ENCODE measurements at places on chromosomes 1 and 21.

DNA sequence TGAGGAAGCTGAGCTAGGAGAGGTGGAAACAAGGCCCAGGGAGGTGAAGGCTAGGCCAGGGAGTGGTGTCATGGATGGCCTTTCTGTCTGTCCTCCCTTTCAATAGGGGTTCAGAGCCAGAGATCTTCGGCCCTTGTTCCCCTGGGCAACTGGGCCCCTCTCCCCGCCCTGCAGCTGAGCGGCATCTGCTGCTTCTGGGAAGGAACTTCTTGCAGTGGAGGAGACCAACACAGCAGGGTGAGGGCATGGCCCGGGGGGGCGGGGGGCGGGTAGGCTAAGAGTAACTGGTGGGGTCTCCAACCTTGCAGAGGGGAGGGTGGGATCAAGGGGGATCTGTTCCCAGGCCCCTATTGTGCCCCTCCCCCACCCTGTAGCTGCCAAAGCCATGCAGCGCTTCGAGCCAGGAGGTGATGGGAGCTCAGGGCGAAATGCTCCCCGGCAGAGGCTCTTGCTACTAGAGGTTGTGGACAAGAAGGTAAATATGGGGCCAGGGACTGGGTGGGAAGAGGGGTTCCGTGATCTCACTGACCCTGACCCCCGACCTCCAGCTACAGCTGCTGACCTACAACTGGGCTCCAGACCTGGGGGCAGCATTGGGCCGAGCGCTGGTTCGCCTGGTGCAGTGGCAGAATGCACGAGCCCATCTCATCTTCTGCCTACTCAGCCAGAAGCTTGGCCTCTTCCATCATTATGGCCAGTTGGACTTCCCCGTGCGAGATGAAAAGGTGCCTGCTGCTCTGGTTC lies 11.7 kb downstream of the HYI start:
- no peak for DNase-seq

DNA sequence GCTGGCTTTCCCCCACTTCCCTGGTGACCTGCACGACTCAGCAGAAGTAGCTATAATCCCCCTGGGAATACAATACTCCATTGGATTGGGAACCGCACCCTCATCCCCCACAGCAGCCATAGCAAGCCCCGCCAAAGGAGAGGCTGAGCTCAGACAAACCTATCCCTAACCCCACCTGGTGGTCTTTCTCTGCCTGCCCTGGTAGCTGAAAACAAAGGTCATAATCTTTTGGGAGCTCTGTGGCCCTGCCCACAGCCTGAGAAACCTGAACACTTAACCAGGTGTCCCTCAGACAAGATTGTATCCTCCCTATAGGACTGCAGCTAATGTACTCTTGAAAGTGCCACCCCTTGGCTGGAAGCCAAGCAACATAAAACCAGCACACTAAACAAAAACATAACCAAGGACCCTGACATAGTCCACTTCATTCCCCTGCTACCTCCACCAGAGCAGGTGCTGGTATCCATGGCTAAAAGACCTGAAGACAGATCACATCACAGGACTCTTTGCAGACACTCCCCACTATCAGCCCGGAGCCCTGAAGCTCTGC lies 71.6 kb upstream of the RUNX1 start:
- DNase-seq = no peak

- no peak for DNase-seq
Observed at GRCh38 chr1:55559161-55559611, 344.0 kb upstream of the USP24 start.

DNA sequence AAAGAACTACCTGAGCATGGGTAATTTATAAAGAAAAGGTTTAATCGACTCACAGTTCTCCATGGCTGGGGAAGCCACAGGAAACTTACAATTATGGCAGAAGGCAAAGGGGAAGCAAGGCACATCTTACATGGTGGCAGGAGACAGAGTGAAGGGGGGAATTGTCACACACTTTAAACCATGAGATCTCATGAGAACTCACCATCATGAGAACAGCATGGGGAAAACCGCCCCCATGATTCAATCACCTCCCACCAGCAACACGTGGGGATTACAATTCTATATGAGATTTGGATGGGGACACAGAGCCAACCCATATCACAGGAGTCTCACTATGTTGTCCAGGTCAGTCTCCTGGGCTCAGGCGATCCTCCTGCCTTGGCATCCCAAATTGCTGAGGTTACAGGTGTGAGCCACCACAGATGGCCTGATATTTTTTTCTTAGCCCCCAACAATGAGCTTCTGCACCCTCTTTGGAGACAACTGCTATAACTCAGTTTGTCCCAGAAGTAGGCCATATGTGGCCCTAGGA lies 22.5 kb upstream of the MORC3 start:
- DNase-seq = no peak

DNA sequence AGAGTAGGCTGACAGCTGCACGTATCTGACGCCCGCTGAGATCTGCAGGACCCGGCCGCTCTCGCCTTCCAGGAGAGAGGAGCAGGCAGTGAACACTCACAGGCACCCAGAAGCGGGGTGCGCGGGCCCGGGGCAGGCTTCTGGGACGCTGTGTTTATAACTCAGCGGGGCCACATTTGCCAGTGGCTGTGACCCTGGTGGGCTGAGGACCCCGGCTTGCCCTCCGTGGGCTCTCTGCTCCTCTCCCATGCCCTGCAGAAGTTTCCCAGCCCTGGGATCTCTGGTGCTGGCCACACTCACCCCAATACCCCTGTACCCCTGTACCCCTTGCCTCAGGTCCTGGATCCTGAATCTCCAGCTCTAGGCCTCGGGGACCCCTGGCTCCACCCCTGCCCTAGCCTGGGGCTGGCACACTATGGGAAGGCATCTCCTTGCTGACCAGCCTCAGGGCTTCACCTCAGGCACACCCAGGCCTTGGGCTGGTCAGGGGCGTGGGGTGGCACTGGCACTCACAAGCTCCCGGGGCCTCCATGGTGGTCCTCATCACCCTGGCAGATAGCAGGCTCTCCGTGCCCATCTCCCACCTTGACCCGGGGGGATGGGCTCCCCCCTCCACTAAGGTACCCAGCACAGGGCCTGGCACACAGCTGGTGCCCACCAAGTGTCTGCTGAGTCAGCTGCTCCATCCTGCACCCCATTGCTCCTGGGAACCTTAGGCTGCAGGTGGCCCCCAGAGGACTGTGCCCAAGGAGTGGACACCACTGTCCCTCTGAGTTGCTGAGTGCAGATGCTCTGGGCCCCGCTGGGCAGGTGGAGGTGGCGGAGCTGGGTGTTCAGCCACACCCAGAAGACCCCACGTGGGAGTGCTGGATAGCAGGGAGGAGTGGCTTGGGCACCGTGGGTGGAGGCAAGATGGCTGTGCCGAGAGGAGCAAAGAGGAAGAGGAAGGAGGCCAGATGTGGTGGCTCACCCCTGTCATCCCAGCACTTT lies 32.4 kb downstream of the MORN1 start:
- DNase-seq = no peak

DNA sequence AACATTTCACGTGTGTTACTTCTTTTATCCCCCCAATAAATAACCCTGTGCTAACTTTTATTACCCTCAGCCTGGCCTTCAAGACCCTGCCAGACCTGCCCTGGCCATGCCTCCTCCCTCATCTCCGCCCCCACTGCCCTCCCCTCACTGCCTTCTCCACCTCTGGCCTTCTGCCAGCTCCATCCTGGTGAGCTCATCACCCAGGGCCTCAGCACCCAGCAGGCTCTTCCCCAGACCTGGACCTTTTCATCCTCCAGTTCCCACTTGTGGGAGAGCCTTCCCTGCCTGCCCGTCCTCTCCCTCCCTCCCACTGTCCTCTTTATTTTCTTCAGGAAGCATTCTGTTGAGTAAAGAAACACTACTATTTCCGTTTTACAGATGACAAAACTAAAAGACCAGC lies 72.0 kb downstream of the SLC66A1 start:
- no peak for DNase-seq

DNA sequence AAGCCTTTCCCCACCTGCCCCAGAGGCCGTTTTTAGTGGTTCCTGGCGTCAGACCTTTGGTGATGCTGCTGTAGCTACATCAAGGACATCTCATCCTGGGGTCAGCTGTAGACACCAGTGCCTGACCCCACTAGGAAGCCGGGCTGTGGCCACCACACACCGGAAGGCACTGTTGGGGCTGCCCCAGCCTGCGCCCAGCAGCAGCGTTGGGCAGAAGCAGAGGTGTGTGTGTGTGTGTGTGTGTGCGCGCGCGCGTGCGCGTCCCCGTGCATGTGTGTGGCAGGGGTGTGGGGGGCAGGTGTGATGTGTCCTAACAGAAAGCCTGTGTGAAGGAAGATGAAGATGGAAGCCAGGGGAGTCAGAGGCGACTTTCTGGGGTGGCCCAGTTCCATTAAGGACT lies 62.0 kb upstream of the COL6A1 start:
- DNase-seq = no peak

DNA sequence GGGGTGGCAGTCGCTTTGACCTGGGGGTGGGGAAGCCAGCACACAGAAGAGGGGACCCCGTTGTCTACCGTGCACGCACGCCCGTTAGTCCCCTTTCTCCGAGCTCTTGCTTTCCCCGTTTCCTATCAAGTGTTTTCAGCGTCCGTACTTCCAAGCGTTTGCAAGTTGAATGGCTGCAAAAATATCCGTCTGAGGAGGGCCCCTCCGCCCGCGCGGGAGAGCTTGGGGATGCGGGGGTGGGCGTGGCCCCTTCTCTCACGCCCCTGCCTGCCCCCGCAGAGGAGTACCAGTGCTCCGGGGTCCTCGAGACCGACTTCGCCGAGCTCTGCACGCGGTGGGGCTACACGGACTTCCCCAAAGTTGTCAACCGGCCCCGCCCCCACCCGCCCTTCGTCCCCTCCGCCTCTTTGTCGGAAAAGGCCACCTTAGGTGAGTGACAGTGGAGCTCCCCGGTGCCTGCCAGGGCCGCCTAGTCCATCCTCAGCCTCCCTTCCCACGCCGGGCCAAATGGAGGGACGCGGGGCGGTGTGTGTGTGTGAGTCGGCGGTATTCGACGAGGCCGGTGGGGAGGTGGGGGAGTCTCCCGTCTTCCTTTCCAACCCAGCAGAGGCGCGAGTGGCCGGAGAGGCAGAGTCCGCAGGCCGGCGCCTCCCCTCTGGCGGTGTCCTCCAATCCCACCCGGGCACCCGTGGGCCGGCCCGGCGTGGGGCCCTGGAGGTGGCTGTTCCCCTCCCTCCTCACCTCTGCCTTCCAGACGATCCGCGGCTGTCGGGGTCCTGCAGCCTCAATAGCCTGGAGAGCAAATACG lies 3.4 kb downstream of the LRRC71 start:
- DNase-seq = no peak

DNA sequence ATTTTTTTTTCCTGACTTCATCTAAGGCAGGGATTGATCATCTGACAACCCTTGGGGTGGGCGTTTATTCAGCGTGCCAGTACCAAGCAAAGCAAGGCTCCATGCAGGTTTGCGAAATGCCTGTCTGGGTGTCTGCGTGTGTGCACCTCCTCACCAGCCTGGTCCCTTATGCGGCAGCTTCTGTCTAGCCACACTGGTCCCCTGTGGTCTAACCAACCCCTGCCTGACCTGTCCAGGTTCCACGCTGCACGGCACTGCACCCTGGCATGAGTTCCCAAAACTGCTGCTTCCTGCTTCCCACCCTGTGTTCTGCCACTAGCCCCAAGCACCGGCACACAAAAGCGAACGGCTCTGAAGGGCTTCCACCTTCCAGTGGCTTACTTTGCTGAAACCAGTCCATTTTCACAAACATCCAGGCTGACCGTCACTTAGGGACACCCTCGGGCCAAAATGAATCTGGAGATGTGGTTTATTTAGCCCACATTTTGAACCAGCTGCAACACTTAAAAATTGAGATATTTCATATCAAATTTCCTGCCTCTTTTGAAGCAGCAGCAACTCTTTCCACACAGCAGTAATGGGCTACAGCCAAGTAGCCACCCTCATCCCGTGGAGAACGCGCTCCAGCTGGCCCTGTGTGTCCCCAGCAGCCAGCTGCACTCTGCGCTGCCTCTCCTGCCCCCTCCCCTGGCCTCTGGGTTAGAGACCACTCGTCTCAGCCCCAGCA lies 55.7 kb downstream of the HLCS start:
- no peak for DNase-seq

GRCh38 chr1:219460896-219461815 lies 151.7 kb downstream of the ZC3H11B start:
- no peak for DNase-seq

GRCh38 chr1:205630241-205630640 lies 1.6 kb downstream of the ELK4 start:
- no peak for DNase-seq

- DNase-seq = no peak
Observed at GRCh38 chr1:35726450-35727433, 8.1 kb upstream of the C1orf216 start.

- no peak for DNase-seq
Observed at GRCh38 chr1:77509051-77509492, 173.4 kb downstream of the ZZZ3 start.

DNA sequence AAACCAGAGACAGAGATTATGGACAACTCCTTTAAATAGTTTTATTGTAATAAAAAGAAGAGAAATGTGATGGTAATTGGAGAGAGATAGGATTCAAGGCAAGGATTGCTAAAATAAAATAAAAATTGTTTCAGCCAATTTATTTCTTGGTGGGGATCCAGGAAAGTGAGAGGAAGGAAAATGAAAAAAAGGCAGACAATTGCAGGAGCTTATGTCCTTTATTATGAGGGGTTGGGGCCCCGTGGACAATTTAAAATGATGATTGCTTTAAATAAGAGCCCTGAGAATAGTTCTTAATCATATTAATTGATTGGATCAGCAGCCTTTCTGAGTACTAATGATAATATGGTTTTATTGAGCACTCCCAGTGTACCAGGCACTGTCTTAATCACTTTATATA lies 40.2 kb downstream of the RGS2 start:
- DNase-seq = no peak

- no peak for DNase-seq
Observed at GRCh38 chr1:215476541-215476940, 90.6 kb upstream of the KCTD3 start.

GRCh38 chr1:180778782-180779398 lies 133.8 kb upstream of the KIAA1614 start:
- DNase-seq = no peak

DNA sequence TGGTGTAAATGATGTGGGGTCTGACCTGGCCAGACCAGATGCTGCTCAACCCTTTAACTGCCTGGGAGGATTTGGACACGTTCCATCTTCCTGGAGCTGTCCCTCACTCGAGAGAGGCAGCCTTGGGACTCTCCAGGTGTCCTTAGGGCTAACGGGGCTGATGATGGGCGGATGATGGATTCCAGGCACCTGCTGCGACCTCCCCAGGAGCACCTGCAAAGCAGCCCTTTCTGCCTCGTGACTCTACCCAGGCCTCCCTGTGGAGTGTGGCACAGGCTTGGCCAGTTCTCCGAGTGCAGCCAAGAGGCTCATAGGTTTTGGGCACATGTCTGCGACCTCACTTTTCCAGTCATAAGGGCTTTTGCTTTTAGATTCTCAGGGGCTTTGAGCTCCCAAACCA lies 12.3 kb upstream of the TRIM17 start:
- DNase-seq = no peak

DNA sequence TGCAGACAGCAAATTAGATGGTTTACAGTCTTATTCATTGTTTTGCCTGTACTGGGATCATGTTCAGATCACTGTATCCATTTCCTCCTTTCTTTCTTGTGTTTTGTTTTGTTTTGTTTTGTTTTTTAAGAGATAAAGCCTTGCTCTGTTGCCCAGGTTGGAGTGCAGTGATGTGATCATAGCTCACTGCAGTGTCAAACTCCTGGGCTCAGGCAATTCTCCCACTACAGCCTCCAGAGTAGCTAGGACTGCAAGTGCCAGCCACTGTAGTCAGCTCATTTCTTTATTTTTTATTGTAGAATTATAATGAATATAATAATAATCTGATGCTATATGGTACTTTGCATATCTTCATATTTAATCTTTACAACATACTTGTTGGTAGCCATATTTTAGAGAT lies 403.7 kb upstream of the B3GALT2 start:
- no peak for DNase-seq

Data from stimulated activated CD8-positive, alpha-beta memory T cell treated with anti-CD3 and anti-CD28 coated beads, Interleukin-4, amount 100 ng/mL, for 4 hours (primary cell).